Stimulated activated CD8-positive, alpha-beta memory T cell treated with anti-CD3 and anti-CD28 coated beads, Interleukin-2, amount 100 ng/mL, for 48 hours (primary cell): ENCODE measurements at places on chromosomes 11 and 22.

GRCh38 chr11:66874232-66874631 is 17.4 kb downstream of the LRFN4 start:
- DNase-seq = no peak

- no peak for DNase-seq
These were observed 23.1 kb upstream of the SPTBN2 start for GRCh38 chr11:66752148-66752547.

GRCh38 chr11:29452146-29452545 is 564.7 kb downstream of the KCNA4 start:
- no peak for DNase-seq

GRCh38 chr22:41699264-41700107 is at the start of gene MEI1:
MEI1 (plus strand) TSS chr22:41699503; CDS start chr22:41699539, 36 bp downstream.
- peak; percentile 87 for DNase-seq

DNA sequence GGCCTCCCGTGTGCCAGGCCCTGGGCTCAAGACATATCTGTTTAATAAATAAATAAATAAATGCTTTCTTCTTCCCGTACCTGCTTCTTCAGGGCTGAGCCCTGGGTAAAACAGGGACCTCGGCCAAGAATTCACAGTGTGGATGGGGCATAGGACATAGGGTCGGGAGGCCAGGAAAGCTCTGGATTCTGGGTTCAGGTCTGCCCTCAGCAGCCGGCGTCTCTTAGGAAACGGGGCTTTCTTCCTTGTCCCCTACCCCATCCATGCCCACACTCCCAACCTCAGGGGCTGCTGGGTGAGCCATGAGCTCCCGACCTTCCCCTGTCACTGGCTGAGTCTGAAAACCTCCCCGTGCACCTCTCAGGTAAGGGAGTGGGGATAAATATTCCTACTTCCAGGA is 55.7 kb upstream of the ALX4 start:
- no peak for DNase-seq

GRCh38 chr11:61071208-61071681 is 31.0 kb upstream of the CD5 start:
- DNase-seq = no peak

- DNase-seq = no peak
These were observed 13.9 kb downstream of the CTNND1 start for GRCh38 chr11:57775491-57775890.

GRCh38 chr11:128524172-128524571 is 63.2 kb downstream of the ETS1 start:
- no peak for DNase-seq

DNA sequence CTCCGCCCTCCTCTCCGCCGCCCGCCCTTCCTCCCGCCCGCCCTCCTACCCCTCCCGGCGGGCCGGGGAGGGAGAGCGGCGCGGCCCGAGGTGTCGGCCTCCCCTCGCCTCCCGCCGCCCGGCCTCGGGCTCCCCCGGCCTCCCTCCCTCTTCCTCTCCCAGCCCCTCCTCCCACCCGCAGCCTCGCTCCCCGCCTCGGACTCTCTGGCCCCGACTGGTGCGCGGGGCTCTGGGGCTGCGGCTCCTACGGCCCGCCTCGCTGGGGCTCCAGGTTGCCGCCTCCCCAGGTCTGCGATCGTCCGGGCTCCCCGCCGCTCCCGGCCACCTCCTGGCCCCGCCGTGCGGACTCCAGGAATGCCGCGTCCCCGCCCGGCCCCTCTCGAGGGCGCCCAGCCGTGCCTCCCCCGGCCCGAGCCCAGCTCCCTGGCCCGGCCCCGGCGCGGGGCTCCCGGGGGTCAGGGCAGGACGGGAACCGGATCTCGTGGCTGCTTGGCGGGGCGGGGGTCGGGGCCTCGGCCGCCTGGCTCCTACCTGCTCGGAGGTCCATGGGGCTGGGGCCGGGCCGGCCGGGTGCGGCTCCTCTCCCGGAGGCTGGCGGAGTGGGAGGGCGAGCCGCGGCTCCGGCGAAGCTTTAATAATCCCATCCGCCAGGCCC is at the start of gene CLCF1:
Gene CLCF1, minus strand, starts transcription at position 606 of the 655 bp plus-strand sequence. Its CDS starts 59 bp downstream, at position 547.
- DNase-seq = no peak

GRCh38 chr22:40533712-40534378 is 102.7 kb downstream of the MRTFA start:
- DNase-seq = no peak

DNA sequence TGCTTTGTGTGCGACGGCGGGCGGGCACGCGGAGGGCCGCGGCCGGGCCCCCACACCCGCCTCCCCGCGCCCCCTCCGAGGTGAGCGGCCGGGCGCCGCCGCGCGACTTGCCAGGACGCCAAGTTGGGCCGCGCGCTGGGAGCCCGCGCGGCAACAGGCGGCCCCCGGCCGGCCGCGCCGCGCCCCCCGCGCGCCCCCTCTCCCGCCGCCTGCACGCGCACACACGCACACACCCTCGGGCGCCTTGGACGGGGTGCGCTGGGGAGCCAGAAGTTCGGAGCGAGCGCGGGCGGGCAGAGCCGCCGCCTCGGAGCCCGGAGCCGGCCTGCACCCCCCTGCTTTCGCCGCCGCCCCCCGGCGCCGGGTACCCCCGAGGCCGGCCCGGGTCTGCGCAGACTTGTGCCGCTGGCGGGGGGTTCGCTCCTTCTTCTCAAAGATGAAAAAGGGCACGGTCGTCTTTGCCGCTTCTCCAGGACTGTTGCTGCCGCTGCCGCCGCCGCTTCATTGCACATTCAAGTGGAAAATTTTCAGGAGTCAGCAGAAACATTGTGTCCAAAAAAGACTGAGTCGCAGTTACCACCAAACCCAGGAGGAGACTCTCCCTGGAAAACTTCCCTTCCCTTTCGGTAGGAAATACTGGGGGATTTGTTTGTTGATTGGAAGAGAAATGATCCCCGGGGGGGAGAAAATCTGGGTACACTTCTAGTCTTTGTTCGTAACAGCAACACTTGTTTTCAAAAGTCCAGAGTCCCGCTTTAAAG is 895 bp downstream of the TEAD1 start:
- no peak for DNase-seq

GRCh38 chr11:74466916-74467885 is at the start of gene KCNE3:
KCNE3 (minus strand) TSS chr11:74467549; CDS start chr11:74457563, 9,986 bp downstream.
- DNase-seq = no peak

GRCh38 chr11:74493791-74494630 is 487 bp upstream of the LIPT2 start:
- no peak for DNase-seq

DNA sequence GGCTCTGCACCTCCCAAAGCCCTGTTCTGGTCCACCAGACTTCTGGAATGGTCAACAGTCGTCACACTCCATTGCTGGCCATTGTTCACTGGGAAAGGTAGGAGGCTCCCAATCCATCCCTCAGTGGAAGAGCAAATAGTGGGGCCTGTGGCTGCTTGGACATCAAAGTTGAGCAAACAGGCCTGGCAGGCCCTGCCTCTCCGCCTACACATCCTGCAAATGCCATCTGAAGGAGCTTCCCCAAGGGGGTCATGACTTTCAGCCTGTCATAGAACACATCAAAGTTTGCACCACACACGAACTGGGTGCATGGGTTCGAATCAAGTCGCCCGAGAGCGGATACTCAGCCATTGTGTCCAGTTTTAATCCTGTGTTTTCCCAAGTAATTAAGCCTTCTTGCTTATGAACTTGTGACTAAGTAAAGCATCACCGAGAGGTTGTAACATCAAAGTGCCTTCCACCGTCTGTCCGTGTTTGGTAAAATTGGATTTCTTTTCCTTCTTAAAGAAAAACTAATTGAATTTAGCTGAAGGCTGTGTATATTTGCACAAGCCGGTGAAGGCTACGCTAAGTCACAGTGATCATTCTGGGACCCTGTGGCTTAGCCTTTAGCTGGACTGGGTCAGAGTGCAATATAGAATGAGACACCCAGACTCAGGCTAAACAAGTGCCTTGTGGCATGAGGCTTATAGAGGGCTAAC is 36.1 kb downstream of the CLPB start:
- no peak for DNase-seq

DNA sequence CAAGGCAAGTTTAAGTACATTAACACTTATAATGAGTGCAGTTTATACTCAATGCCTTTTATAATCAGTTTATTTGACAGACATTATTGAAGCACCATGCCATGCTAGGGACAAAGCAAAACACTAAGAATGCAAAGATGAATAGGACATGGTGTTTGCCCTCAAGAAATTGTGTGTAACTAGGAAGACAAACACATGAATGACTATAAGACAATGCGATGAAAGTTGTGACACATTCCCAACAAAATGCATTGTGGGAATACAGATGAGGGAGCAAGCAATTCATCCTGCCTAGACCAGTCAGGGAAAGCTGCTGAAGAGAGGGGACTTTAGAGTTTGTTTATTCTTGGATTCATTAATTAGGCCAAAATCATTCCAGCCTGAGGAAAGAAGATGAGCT is 133.8 kb upstream of the TRPC6 start:
- no peak for DNase-seq

DNA sequence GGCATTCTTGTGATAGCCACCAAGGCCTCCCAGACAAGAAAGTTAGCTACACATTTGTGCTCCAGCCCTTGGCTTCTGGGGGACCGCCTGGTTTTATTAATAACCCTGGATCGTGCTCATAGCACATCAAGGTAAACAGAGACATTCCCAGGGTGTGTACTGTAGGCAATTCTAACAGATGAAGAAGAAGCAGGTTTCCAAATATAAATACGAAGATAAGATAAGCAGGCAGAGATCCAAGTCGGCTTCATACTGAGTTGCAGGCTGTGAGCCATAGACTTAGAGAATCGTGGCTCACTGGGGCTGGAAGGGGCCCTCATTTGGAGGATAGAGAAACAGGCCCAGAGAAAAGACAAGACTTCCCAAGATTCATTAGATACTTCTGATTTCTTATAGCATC is 131.4 kb downstream of the TENM4 start:
- DNase-seq = no peak

DNA sequence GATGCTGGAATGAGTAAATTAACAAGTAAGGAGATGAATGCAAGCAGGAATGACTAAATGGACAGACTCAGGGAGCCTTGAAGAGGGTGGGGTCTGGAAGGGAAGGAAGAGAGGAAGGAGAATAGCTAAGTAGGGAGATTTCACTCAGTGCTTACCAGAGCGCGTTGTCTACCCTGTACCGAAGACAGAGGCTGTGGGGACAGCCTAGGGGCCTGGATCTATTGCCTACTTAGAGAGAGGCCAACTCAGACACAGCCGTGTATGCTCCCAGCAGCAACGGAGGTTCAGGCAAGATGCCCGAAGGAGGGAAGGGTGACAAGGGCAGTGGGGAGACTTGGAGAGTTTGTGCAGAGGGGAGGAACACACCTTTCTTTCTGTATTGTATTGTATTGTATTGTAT is at the start of gene FOLR2:
Gene FOLR2, plus strand, starts transcription at position 157 of the 400 bp plus-strand sequence. CDS start 1,791 bp downstream, outside the sequence.
- DNase-seq = no peak

GRCh38 chr11:34866375-34866774 is 49.8 kb downstream of the APIP start:
- DNase-seq = no peak

DNA sequence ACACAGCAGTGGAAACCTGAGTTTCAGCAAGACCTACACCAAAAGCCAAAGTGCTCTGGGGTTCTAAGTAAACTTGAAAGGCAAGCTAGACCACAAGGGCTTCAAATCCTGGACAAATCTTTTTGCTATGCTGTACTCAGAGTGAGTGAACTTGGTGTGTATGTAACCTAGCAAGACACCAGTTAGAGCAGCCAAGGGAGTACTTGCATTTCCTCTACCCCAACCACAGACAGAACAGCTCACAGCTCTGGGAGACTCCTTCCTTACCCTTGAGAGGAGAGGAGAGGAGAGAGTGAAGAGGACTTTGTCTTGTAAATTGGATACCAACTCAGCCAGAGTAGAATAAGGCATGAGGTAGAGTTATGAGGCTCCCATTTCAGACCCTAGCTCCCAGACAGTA is 71.4 kb downstream of the CTSC start:
- DNase-seq = no peak

DNA sequence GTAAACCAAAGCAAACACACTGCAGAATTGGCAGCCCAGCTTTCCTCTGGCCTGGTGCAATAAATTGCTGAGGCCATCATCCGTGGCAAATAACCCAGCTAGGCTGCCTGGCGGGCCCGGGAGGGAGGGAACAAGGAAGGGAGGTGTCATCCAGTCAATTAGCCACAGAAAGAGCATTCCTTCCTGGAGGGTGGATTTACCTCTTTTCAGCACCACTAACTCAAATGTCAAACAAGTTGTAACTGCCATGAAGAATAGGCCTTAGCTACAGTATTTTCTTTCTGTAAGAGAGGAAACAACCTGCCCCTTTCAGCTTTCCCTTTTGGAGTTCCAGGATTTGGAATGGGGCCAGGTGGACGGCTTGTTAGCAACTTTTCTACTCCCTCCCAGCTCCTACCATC is 163.8 kb upstream of the BDNF start:
- DNase-seq = no peak
